ENCODE measurements at places on chromosomes 1 and 21.

GRCh38 chr1:227006226-227006796 lies 66.2 kb downstream of the COQ8A start:
- no peak for DNase-seq

DNA sequence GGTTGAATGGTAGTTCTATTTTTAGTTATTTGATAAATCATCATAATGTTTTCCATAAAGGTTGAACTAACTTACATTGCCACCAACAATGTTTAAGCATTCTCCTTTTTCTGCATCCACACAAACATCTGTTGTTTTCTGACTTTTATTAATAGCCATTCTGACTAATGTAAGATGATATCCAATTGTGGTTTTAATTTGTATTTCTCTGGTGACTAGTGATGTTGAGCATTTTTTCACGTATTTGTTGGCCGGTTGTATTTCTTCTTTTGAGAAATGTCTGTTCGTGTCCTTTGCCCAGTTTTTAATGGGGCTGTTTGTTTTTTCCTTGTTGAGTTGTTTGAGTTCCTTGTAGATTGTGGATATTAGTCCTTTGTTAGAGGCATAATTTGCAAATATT lies 24.6 kb upstream of the SLC35F3 start:
- DNase-seq = no peak

DNA sequence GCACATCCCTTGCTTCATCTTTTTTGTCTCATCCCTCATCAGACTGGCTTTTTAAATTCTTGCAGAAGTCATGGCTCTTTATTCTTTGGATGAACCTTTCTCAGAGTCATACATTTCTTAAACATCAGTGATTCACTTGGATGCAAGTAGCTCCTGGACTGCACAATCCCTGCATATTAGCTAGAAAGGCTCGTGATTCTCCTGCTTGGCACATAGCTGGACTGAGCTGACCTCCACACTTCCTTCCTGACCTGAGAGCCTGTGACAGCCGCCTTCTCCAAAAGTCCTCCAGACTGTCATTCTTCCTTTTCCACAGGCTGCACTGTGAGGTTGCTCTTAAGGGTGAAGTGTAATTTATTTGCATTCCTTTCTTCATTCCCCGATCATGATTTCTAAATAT lies 109.4 kb downstream of the RGL1 start:
- DNase-seq = peak; percentile 20

- peak; percentile 25 for DNase-seq
Measured at GRCh38 chr1:171127501-171127900, 36.8 kb downstream of the FMO3 start.

GRCh38 chr1:86227026-86227425 lies 70.5 kb upstream of the COL24A1 start:
- DNase-seq = no peak

GRCh38 chr1:220001095-220001501 lies 45.2 kb downstream of the EPRS1 start:
- no peak for DNase-seq

GRCh38 chr21:27425172-27425571 lies 458.3 kb upstream of the ADAMTS5 start:
- no peak for DNase-seq

DNA sequence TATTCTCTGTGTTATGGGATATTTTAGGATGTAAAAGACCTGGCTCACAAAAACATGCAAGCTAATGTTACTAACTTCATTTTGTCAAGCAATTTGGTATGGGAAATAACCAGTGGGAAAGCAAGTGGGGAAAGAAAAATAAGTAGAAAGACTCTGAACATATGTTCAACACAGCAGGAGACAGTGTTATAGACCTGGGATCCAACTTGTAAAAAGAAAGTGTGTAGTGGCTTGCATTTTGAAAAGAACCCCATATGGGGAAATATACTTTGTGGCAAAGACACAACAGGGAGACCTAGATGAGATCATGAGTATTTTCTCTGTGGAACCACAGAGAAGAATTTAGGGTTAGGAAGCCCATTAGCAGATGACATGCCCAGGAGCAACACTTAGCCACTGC lies 212.7 kb upstream of the NRIP1 start:
- DNase-seq = no peak

DNA sequence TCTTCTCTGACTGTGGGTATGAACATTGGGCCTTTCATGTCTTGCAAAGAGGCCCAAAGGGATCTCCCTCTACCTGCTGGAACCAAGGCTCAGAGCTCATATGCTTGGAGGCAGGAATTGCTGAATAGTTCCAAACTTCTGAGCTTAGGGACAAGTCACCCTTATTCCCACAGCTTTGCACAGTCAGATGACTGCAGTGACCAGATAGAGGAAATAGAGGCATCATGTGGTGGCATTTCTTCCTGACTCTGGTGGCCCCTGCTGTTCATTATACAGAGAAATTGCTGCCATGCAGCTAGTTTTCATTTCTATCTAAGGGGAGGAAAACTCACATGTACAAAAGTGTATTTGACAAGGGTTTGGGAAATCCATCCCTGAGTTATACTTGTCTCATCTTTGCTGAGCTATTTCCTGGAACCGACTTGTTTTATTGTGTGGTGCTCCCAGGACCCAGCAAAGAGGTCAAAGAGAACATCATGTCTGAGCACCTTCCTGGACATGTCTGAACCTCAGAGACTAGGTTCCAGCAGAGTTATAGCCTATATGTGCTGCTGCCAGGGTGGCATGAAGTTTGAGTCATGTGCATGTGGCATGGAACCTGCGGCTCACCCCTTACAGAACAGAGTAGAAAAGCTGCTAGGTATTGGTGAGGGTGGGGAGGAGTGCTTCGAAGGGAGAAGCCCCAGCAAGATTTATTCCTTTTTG lies 131.2 kb downstream of the PIK3R3 start:
- no peak for DNase-seq

DNA sequence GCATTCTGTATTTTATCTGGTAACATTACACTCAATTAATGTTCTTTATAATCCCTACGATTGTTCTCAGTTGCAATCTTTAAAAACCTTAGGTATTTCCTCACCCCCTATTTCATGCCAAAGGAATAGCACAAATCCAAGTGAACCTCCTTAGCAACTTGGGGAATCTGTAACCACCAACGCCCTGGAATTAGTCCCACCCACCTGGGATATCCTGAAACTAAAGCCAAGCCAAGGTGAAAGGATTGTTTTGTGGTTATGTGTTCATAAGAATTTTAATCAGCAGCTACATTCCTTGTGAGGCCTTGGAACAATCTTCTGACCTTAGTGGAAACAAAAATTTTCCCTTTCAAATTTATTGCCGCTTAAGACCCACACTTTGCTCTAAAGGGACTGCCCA lies 908.7 kb downstream of the TTLL7 start:
- no peak for DNase-seq

GRCh38 chr1:211037095-211037494 lies 96.9 kb downstream of the KCNH1 start:
- DNase-seq = peak; percentile 89

DNA sequence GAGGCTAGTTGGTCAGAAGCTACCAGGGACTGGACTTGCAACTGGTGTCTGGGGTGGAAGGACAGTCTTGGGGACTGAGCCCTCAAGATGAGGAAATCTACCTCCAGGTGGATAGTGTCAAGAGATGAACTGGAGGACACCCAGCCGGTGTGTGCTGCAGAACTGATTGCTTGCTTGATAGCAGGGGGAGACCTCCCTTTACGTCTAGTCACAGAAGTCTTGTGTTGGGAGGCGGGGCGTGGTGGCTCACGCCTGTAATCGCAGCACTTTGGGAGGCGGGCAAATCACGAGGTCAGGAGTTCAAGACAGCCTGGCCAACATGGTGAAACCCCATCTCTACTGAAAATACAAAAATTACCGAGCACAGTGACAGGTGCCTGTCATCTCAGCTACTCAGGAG lies 4.9 kb downstream of the RCC2 start:
- DNase-seq = no peak

DNA sequence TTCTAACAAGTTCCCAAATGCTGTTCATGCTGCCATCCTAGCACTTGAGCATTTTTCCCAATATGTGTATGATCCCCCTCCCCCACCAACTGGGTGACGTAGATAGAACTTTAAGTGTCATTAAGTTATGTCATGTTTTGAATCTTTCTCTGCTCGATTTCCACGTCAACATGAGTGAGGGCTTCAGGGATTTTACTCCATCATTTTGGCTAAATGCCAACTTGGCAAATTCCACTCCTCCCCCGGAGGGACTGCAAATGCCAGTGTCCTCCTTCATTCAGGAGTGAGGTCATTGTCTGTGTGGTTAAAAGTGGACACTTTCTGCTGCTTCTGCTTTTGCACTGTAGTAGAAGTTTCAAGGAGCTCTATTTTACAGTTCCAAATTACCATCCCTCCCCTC lies 201.7 kb downstream of the FGGY start:
- peak; percentile 72 for DNase-seq

DNA sequence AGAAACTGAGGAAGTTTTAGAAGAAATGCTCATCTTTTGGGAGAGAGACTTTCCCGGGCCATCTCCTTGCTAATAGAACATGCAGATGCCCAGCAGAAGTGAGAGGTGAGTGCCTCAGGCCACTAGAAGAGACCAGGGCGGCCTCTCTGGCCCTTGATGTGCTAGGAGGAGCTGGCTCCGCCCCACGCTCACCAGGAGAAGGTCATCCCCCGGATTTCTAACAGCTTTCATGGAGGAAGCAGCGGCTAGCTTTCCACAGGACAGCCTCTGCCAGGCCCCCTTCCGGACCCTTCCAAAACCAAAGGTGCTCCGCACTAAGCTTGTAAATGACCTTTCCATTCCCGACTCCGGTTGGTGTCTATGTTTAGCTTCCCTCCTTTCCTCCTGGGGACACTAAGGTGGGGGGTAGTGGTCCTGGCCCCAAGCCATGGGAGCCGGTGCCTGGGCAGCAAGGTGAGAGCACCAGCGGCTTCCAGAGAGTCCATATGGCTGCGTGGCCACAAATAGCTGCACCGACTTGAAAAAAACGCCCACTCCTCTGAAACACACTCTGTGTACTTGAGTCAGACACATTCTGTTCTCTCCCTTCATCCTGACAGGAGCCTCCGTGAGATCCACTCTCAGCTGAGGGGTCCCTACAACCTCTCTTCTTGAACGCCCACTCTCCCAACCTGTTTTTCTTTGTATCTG lies 249.9 kb downstream of the TNR start:
- DNase-seq = no peak

GRCh38 chr21:21907271-21907670 lies 909.1 kb downstream of the NCAM2 start:
- no peak for DNase-seq

GRCh38 chr1:34361121-34361520 lies 184.4 kb downstream of the C1orf94 start:
- no peak for DNase-seq

GRCh38 chr1:11307852-11308251 lies 34.9 kb downstream of the UBIAD1 start:
- DNase-seq = peak; percentile 43

GRCh38 chr21:27719226-27719625 lies 752.3 kb upstream of the ADAMTS5 start:
- DNase-seq = no peak

DNA sequence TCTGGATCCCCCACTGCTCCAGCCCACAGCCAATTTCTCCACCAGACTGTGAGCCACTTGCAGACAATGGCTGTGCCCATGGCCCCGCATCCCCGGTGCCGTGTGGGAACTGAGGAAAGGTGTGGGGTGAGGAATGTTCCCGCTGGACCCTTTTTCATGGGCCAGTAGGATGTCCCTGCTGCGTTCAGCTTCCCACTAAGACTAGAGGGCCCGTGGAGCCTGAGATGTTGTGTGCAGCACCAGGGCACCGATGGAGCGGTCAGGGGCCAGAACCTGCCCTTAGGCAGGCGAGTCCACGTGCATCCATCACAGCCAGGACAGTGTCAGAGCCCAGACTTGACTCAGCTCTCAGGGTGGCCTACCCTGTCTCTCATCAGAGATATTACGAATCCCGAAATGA lies 105.7 kb upstream of the COL6A1 start:
- no peak for DNase-seq

DNA sequence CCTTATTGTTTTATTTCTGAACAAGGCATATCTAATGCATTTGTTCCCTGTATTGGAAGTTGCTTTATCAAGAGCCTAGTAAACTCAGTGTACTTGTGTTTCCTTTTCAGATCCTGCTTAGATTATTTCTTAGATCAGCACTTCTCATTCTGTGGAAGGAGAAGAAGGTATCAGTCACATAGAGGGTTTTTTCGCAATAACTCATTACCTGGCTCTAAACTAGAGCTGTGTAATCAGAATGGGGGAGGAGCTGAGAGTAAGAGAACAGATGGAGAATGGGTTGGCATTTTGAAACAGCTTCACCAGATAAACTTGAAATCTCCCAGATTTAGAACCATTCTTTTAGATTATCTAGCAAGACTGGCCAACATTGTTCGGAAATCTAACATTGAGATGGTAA lies 11.0 kb downstream of the AHCYL1 start:
- DNase-seq = no peak

GRCh38 chr1:43881415-43881814 lies 52.2 kb upstream of the ARTN start:
- DNase-seq = no peak

GRCh38 chr21:25300632-25301031 lies 306.6 kb downstream of the MRPL39 start:
- DNase-seq = no peak

- no peak for DNase-seq
Measured at GRCh38 chr1:201842472-201843027, 13.6 kb downstream of the IPO9 start.

DNA sequence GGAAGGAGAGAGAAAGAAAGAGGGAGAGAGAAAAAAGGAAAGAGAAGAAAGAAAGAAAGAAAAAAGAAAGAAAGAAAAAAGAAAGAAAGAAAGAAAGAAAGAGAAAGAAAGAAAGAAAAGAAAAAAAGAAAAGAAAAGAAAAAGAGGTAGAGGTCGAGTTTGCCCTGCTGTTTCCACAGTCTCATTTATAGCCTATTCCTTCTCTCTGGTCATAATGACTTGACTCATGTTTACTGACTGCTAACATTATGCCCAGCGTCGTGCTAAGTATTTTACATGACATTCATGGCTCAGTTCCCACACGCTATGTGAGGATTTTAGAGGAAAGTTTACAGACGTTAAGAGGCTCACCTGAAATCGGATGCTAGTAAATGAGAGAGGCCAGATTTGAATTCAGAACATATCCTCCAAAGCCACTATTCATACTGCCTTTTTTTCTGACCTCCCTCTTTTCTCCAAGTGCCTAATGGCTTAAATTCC lies 263.0 kb downstream of the TNR start:
- no peak for DNase-seq

GRCh38 chr1:154497026-154497806 lies 4.8 kb upstream of the TDRD10 start:
- DNase-seq = no peak

- DNase-seq = no peak
Measured at GRCh38 chr1:201656311-201657032, 117.5 kb downstream of the NAV1 start.

- DNase-seq = no peak
Measured at GRCh38 chr1:207578796-207579435, 66.0 kb upstream of the CR1L start.

DNA sequence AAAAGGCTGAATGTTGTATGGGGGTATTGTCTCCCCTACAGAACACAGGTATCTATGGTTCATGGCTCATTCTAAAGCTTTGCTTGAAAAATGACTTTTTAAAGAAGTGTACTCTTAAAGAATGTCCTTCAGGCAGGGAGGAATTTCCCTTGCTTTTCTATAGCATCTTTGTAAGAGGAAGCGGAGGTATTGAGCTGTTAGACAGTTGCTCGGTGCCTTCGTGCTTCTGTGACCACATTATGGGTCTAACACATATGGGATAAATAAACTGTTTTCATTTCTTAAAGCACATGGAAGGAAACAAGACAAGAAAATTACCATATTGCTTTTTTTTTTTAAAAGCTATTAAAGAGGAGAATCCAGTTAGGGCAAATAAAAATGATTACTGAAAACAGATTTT lies 182.9 kb downstream of the NTNG1 start:
- DNase-seq = no peak

GRCh38 chr21:36487641-36488307 lies 7.9 kb upstream of the CLDN14 start:
- DNase-seq = no peak
